ENCODE measurements at places on chromosomes 12 and 14.

DNA sequence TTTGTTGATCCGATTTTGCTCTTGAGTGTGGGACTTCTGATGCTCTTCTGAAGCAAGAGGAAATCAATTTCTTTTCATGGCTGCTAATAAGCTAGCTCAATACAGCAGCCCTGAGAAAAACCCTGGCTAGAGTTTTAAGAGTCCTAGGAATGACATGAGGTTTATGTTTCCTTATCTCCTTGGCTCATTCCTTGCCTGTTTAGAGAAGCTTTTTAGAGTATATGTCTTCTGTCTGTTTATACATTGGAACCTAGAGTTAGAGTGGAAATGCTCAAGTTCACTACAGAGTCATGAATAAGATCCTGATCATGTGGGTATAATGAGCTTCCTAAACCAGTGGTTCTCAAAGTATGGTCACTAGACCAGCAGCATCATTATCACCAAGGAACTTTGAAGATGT is 34.5 kb downstream of the SMOC1 start:
- DNase-seq, result no peak

DNA sequence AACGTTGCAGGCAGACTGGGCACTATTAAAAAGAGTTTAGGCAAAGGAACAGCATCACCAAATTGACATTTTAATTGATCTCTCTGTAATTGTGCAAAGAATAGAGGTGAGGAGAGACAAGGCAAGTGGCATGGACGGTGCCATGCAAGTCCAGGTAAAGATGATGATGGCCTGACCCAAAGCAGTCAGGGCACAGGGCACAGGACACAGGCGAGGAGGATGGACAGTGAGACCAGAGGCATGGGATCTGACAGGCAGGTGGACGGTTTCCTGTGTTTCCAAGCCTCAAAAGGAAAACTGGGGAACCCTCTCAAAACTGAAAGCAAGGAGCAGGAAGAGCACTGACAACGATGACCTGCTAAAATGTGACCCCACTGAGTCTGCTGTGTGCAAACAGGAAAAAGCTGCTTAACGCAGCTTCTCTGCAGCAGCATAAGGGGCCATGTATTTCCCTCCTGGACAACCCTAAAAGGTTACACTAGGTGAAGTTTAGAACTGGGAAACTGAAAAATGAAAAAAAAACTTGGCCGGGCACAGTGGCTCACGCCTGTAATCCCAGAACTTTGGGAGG is 50.9 kb downstream of the CLIP1 start:
- no peak for DNase-seq

GRCh38 chr12:79233341-79233781 is 368.8 kb downstream of the SYT1 start:
- DNase-seq, result no peak

- no peak for DNase-seq
Measured at GRCh38 chr14:83118029-83118428, 1584.4 kb upstream of the SEL1L start.

GRCh38 chr12:34290381-34290995 is 268.2 kb downstream of the ALG10 start:
- DNase-seq, result no peak

- DNase-seq, result no peak
Measured at GRCh38 chr12:3976351-3976938, 103.2 kb upstream of the PARP11 start.

DNA sequence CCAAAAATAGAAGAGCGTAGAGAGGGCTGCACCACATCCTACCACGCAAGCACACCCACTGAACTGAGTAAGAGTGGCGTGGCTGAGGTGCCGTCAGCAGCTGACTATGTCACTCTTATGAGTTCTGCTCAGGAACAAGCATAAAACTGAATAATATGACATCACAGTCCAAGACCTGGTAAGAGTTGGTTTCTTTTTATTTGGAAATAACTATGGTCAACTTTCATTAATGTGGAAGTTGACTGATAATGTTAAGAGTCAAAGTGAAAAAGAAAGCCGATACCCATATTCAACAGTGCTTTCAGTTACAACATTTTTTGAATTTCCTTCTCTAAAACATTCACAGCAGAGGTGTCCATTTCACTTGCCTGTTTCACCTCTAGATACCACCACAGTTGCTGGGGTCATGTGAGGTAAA is 44.6 kb downstream of the GNS start:
- DNase-seq, result no peak

DNA sequence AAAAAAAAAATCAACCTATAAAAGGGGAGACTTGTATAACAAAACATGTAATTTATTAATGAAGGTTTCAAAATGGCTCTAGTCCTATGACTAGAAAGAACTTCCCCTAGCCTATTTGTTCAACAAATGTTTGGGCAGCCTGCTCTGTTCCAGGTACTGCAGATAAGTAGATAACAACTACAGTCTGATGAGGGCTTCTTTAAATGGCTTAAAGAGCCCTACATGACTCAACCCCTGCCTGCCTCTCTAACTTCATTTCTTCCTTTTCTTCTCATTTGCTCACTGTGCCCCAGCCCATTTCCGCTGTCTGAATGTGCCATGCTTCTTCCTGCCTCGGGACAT is 21.5 kb downstream of the ALDH6A1 start:
- DNase-seq, result no peak

GRCh38 chr12:96720363-96720705 is 186.7 kb upstream of the NEDD1 start:
- DNase-seq, result peak; percentile 9

DNA sequence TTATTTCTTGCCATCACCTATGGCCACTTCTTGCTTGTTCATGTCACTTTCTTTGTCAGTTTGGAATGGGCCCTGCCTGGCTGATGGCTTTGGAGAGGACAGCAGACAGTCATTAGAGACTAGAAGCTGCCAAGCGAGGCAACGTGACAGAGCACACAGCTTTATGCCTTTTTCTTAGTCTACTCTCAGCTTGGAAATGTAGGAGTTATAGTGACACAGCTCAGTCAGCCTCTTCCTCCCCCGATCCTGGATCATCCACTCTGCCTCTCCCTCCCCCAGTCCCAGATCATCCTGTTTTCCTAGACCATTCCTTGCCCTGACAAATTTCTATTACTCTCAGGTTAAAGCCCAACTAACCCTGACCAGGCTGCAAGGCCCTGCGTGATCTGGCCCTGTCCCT is 26.6 kb downstream of the ETV6 start:
- no peak for DNase-seq

DNA sequence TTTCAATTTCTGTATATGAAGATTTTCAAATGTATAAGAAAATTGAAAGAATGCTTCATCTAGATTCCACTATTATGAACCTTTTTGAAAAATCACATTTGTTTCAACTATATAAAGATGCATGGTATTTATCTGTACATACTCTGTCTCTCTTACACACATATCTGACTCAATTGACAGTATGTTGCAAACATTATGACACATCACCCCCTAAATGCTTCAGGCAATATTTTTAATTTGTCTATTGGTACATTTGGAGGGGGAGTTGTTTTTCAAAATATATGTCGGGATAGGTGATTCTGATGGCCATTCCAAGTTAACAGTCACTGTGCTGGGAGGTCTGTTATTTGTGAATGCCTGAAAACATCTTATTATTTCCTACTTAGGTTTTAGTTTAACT is 14.4 kb downstream of the PCNX1 start:
- DNase-seq, result no peak
